Forelimb muscle (tissue), 1 donor: ENCODE measurements at places on chromosomes 3 and 15.

- no peak for DNase-seq
These were observed 261.4 kb downstream of the EPHA3 start for GRCh38 chr3:89368846-89369245.

DNA sequence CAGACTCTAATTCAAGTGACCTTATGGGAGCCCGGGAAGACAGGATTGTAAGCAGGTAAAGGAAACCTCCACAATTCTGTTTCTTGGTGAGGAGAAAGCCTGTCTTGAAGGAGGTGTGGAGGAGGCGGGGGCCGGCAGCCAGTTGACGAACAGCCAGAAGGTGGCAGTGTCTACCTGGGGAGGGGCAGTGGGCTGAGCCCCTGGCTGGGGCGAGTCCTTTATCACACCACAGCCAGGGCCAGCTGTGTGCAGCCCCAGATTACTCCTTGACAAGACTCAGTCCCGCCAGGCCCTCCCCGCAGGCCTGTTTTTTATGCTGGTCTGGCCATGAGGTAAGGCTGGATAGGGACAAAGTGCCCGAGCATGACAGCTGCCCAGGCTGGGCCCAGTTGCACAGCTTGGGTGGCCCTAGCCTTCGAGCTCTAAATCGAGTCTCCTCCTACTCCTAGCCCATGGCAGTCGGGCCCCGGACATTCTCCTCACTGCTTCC lies 40.9 kb upstream of the IDH2 start:
- no peak for DNase-seq

DNA sequence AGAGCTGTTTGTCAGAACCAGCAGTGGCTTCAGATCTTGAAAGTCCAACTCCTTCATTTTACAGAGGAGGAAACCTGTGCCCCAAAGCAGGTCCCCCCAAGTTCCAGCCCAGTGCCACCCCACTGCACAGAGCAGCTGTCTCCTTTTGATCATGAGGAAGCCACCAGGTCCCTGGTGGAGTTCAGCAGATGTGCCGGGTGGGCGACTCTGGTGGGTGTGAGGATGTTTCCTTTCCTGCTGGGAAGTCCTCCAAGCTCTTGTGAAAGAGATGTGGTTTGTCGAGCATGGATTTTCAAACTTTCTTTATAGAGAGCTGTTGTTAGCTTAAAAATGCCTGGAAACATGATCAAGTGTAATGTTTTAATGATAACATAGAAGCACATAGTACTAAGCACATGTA lies 52.0 kb downstream of the SMAD3 start:
- no peak for DNase-seq

DNA sequence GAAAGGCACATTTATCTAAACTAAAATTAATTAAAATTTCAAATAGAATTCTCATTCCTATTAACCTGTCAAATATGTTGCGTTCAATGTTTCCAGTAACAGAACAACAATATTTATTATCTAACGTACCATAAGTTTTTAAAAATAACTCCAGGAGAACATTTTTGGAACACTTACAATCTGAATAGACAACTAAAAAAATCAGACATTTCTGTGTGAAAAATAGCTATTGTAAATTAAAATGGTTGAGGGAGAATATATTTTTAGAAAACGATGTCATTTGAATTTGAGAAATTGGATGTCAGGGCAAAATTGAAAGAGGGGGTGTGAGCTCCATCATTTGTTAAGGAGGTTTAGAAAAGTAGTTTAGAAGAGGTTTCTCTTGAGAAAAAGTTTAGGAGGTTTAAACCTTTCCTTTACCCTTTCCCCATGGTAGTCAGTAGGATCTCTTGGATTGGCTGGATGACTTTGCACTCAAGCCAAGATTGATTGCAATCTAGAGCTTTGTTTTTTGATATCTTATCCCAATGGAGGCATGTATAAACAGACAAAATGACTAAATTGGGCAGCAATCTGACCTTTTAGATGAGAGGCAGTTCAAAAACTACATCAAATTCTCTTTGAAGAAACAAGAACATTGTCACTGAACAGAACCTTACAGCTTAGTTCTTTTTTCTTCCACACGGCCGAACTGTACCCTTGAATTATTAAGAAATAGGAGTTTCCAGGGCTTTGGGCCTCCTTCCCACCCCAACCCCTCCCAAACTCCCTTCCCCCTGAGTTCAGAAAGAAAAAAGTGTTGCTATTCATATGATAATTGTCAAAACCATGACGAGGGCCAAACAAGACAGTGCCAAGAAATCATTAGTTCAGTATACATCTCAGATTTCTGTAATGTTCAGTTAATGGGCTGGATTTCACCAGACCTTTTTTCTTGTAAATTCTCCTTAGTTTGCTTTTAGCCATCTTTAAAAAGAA lies 79.7 kb upstream of the CDIN1 start:
- no peak for DNase-seq

DNA sequence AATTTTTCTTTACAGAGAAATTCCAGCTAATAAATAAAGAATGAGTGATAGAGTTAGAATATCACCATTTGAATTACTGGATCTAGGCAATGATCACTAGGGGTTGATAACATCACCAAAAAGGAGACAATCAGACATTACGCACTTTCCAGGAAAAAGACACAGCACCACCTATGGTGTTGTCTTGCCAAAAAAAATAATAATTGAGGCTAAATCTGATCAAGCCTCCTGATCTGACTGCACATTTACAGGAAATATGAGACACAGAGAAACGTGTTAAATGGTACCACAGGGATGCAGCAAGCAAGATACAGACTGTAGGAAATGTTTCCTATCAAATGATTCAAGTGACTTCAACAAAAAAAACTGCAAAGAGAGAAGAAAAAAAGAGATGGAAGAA lies 92.8 kb downstream of the EOMES start:
- no peak for DNase-seq

- DNase-seq = no peak
These were observed 177.4 kb upstream of the TRIM42 start for GRCh38 chr3:140500473-140500872.

DNA sequence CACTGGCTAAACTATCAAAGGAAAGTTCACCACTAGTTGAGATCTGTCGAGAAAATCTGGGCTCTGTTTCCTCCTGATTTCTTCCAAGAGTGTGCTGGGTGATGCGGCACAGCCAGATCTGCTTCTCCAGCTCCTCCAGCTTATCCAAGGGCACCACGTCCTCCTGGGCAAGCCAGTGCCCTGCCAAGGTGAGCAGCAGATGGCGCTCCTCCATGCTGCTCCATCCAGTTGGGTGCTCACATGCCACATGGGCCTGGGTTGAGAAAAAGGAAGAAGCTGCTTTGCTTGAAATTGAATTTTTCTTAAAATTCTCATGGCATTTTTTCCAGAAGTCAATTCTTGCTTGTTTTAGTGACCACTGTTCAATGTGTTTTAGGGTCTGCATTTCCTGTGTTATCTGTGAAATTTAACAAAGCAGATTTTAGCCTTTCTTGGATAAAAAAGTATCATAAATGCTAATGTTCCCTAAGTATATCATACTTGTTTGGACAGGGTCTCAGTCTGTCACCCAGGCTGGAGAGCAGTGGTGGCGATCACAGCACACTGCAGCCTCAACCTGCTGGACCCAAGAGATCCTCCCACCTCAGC lies 47.3 kb downstream of the EIF3J start:
- DNase-seq = no peak
